ENCODE measurements at places on chromosomes 7 and 10.
A peak's percentile ranks its signal among the peaks of the same experiment; 100 is the strongest.

DNA sequence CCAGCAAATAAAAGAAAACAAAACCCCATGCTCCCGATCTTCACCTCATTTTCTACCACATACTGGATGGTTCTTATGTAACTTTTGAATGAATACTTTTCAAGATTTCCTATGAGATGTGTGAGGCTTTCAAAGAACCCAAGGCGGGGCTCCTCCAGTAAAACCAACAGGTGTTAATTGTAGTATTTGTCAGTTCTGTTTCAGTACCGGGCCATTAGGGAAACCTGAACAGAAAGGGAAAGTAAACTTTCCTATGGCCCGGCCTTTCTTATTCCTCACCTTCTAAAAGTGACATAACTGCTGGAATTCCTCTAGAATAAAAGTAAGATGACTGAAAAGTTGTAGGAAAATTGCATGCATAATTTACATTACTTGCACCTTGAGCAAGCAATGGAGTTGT is 672.9 kb downstream of the MAGI2 start:
- no peak for DNase-seq

GRCh38 chr10:3010334-3010733 is 57.0 kb upstream of the PFKP start:
- no peak for DNase-seq

DNA sequence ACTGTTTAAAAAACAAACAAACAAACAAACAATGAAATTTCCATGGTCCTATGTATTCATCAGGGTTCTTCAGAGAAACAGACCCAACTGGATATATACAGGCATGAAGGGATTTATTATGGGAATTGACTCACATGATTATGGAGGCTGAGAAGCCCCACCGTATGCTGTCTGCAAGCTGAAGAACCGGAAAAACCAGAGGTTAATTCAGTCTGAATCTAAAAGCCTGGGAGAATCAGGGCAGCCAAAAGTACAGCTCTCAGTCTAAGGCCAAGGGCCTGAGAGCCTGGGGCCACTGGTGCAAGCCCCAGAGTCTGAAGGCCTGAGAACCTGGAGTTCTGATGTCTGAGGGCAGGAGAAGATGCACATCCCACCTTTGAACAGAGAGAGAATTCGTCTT is 163.5 kb downstream of the MDFIC start:
- DNase-seq = no peak

DNA sequence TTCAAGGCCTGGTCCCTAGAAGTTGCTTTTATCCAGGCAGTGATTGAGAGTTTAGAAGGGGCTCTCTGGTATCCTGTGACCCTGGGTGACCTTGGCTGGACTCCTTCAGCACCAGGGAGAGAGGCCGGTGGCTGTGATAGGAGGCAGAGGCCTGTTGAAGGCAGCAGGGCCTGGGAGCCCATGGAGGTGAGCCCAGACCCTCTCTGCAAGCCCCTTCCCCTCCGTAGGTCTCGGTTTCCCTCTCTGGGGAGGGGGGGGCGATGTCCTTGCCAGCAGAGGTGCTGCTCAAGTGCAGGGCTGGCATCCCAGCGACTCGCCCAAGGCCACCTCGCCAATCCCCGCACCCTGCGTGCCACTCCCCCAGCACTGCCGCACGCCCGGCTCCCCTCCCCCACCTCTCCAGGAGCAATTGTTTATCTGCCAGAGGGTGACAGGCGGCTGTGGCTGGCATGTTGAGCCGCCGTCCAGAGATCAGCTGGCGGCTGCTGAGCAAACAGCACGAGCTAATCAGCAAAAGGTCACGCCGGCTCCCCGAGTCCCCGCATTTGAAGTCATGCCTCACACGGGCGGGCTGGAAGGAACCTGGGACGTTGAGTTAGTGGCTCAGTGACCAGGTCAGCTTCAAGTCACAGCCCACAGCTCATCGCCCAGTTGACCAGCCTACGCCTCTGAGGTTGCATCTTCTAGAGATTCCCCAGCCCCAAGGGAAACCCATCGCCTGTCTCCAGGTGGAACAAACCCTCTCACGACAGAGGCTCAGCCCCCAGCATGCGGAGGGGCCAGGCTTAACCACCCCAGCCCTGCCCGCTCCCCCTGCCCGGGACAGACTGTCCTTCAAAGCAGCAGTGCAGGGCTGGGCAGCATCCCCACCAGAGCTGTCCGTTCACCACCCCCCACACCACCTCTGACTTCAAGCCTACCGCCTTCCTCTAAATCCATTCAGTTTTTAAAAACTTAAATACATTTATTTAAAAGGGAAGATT is 43.7 kb downstream of the ELFN1 start:
- DNase-seq = no peak

GRCh38 chr10:21146436-21146789 is 249.3 kb upstream of the NEBL start:
- DNase-seq = no peak

- DNase-seq = no peak
Measured at GRCh38 chr7:18548534-18548933, 53.0 kb downstream of the HDAC9 start.

- DNase-seq = no peak
Measured at GRCh38 chr10:117544004-117544701, 1.6 kb downstream of the EMX2 start.

GRCh38 chr7:117004899-117005298 is 51.6 kb downstream of the ST7 start:
- no peak for DNase-seq

GRCh38 chr7:32215697-32216096 is 145.5 kb upstream of the PDE1C start:
- DNase-seq = no peak

DNA sequence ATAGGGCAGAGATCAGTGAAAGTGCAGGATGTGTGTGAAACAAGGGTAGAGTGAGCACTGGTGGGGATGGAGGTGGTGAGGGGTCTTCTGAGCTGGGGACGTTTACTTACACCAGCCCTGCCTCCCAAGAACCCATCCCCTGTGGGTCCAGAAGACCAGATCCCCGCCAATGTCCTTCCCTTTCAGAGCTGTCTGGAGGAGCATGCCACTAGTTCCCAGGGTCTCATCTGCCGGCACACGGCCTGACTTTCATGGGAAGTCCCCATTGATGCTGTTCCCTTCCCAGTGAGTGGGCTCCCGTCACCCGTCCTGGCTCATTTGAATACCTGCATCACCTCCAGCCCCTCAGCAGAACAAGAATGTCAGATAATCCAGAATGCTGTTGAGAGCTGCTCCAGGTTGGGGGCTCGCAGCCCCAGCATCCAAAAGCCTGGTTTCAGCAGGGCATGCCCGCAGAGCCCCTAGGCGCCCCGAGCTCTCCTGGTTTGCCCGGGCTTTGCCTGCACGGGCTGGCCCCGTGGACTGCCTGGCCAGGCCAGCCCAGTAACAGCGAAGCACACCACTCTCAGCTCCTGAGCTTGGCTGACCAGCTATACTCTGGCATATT is 246.7 kb downstream of the MGMT start:
- DNase-seq = no peak

- DNase-seq = no peak
Measured at GRCh38 chr7:141410353-141411000, 140.7 kb upstream of the AGK start.

DNA sequence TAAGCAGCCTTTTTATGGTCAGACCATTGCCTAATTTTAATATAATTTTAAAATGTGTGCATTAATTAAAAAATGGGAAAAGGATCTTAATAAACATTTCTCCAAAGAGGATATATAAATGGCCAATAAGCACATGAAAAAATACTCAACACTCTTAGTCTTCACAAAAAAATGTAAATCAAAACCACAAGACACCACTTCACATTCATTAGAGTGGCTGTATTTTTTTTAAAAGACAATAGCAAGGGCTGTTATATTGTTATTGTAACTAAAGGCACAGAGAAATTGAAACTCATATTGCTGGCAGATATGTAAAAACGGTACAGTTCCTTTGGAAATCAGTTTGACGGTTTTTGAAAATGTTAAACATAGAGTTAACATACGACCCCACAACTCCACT is 3.2 kb upstream of the CROT start:
- no peak for DNase-seq

GRCh38 chr7:117164620-117165019 is 158.2 kb downstream of the WNT2 start:
- DNase-seq = no peak

- no peak for DNase-seq
Measured at GRCh38 chr7:141001546-141001945, 13.2 kb downstream of the MRPS33 start.

- peak; percentile 44 for DNase-seq
Measured at GRCh38 chr7:129609666-129610065, 1.9 kb upstream of the NRF1 start.

- DNase-seq = no peak
Measured at GRCh38 chr7:75920431-75921161, 5.6 kb downstream of the POR start.

DNA sequence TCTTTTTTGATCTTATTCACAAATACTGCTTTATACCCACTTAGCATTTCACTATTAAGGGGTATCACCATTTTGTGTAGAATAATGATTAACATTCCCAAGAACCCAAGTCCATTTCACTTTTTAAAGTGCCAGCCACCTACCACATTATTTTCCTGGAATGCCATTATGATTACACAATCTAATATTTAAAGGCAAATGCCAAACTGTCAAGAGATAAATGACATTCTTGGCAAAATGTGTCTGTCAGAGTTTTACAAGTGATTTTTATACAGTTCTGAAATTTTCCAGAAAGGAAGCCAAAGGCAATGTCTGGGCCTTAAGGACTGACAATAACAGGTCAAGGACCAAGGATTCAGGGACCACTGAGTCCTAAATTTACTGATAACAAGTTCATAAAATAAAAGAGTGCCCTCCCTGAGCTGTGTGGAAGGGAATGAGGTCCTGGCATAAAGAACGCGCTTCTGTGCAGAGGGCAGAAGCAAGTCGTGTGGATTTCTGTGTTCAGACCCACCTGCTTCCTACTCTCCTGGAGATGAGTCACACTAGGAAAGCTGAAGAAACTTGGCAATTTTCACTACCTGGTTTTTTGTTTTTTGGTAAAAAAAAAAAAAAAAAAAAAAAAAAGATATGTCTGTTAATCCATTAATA is 66.5 kb downstream of the UBE2H start:
- no peak for DNase-seq

GRCh38 chr7:35565927-35566326 is 129.0 kb downstream of the HERPUD2 start:
- no peak for DNase-seq

DNA sequence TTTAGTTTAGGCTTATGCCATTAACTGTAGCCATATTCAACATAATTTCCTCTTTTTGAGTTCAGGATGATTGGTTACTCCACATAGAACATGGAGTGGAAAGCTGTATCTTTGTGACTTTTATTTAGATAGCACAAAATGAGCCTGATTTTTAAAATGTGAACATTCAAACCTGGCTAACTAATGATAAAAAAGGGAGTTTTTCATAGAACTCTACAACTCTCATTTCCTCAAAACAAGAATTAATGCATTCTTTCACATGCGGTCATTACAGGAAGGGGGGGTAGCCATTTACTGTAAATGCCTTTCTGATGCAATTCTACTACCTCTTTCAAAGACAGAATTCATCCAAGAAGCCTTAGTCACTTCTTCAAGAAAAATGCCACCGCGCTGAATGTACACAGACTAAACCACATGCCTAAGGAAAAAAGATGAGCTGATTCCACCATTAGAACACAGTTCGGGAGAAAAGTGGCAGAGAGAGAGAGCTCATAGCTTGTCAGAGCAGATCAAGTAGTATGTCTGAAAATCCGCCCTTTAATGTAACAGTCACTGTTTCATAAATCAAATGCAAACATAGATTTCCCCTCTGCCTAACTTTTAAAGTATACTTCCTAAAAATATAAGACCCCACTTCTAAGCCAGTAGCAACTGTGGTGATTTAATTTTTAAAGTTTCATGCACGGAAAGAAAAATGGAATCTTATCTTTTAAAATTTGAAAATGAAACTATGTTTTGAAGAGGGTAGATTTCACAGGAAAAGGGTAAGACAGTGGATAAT is 226.4 kb upstream of the KLF14 start:
- DNase-seq = peak; percentile 96

DNA sequence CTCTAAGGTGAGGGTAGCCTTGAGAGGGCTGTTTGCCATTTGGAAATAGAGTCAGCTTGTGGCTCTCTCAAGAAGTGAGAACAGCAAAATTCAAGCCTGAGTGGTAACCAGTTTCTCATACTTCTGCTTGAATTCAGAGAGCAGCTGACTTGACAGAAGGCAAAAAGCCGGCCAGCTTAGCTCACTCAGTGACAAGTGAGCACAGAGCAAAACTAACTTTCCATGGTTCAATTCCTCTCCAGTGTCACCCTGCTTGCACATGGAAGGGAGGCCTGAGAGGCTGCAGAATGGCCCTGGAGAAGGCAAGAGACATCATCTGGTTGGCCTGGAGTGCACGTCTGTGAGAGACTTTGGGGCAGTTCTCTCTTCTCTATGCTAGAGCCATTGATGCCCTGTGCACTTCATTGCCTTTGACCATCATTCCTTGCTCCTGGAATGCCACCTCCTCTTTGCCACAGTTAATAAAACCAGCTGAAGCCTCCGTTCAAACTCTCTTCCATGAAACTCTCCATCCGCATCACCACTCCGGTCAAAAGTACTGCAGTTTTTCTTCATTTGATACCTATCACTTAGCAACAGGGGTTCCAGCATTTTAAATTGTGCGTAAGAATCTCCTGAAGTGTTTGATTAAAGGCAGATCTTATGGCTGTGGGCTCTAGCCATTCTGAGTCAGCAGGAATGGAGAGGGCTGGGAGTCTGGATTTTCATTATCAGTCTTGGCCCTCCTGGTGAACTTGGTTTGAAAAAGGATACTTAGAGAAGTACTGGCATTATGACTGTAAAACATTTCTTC is 69.8 kb upstream of the PIK3CG start:
- no peak for DNase-seq

- DNase-seq = no peak
Measured at GRCh38 chr10:30117812-30118501, 58.6 kb upstream of the JCAD start.

GRCh38 chr10:117503244-117504205 is 39.0 kb upstream of the EMX2 start:
- no peak for DNase-seq

GRCh38 chr7:136883046-136883445 is 14.6 kb downstream of the CHRM2 start:
- no peak for DNase-seq

- DNase-seq = no peak
Measured at GRCh38 chr10:114990586-114990985, 52.6 kb downstream of the TRUB1 start.

DNA sequence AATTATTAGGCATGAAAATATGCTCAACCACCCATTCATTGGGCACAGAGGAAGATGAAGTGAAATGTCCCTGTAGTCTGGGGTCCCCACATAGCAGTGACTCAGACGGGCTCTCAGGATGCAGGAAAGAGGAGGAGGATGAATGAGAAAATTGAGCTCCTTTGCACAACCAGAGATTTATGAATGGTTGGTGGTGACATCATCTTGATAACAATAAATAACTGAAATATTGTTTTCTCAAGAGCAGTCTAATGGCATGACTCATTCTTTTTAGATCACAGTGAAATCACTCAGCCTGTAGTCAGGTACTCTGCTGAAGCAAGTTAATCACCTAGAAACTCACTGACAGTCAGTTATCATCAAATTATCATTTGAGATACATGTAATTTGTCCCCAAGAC is 254.1 kb downstream of the RELN start:
- DNase-seq = no peak

Measured in CD14-positive monocyte (primary cell).